NCI-H1694 (cell line): ENCODE measurements at places on chromosomes 7 and 10.

GRCh38 chr7:1669954-1670893, at the start of gene ELFN1:
TSS of gene ELFN1 (plus strand) at chr7:1670277. CDS start at chr7:1744597, 74,320 bp downstream.
- DNase-seq, result no peak

- peak; percentile 24 for DNase-seq
These were observed 1.7 kb downstream of the CACNA2D1 start for GRCh38 chr7:82441669-82442478.

DNA sequence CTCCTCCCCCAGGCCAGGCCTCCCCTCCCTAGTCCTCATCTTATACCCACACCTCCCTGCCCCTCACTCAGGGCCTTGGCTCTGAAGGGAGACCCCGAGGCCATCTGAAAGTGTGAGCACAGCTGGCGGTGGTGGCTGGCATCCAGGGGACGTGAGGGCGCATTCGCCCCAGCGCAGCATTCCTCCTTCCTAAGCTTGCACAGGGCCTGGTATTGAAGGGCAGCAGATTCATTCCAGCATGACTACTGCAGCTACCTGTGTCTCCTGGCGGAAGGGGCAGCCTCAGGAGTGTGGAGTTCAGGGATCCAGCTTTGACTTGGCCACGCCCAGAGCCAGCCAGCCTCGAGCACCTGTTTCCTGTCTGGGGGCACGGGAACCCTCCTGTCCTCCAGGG, 72.6 kb downstream of the PARP12 start:
- no peak for DNase-seq

DNA sequence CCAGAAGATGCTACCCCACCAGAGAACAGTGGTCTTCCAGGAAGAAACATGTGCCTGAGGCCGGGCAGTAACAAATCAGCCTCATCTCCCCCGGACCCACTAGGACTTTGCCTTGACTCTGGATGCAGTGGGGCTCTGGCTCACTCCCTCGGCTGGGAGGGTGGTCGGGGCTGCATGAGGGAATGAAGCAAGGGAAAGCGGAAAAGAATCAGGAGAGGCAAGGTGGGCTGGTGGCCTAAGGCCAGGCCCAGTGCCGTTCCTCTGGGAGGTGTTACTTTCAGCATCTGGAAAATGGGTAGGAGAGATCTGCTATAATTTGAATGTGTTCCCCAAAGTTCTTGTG, 51.8 kb downstream of the CLEC2L start:
- DNase-seq, result no peak

DNA sequence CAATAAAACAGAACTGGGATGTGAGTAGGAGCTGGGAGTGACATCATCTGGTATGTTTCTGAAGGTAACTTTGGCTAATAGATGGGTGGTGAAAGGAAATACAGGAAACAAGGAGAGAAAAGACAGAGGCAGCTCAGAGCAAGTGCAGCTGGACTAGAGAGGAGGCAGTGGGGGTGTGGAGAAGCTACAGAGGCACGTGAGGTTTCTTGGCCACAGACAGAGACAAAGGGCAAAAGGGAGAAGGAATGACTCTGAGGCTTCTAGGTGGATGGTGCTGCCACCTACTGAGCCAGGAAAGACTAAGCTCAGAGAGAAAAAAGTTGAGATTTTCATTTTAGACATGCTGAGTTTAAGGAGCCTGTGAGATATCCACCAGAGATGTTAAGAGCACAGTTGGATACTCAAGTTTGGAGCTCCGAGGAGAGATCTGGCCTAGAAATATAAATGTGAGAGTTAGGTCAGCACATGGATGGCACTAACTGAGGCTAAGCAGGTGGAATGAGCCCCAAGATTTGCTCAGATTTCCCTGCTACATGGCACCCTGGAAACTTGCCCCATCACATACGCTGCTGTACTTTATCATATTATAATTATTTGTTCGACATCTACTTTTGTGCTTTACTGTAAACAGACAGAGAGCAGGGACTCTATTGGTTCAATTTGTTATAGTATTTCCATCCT, 293.0 kb upstream of the IMMP2L start:
- peak; percentile 3 for DNase-seq

- no peak for DNase-seq
These were observed 248.7 kb downstream of the FZD1 start for GRCh38 chr7:91512958-91513357.

GRCh38 chr7:1352656-1353271, 106.5 kb downstream of the MICALL2 start:
- DNase-seq, result no peak

DNA sequence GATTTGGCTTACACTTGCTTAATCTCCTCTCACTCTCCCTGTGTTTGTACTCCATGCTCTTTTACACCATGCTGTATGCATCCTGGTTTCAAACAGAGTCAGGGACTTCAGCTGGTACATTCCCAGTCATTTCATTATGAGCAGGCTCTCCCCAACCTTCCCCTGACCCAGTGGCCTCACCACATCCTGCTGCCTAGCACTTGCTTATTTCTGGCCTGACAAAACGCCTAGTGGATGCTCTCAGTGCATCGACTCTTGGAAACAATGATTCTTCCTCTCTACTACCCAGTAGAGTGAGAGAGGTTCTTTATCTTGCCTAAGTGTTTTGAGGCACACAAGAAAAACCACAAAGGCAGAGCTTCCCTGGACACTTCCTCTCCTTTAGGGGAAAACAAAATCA, 63.4 kb downstream of the CAV1 start:
- no peak for DNase-seq

DNA sequence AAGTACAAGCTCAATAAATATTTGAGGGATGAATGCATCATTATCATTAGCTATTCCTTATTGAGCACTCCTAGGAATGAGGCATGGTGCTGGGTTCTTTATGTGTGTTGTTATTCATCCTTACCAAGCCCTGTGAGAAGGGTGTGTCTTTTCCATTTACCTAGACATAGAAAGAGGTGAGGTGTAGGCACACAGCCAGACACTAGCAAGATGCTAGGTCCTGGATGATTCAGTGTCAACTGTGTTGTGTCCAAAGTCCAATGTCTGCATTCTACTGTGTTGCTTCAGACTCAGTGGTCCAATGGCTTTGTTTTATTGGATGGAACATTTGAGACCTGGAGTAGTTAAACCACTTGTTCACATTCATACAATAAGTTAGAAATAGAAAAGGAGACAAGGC, 605.5 kb downstream of the LRMDA start:
- no peak for DNase-seq

DNA sequence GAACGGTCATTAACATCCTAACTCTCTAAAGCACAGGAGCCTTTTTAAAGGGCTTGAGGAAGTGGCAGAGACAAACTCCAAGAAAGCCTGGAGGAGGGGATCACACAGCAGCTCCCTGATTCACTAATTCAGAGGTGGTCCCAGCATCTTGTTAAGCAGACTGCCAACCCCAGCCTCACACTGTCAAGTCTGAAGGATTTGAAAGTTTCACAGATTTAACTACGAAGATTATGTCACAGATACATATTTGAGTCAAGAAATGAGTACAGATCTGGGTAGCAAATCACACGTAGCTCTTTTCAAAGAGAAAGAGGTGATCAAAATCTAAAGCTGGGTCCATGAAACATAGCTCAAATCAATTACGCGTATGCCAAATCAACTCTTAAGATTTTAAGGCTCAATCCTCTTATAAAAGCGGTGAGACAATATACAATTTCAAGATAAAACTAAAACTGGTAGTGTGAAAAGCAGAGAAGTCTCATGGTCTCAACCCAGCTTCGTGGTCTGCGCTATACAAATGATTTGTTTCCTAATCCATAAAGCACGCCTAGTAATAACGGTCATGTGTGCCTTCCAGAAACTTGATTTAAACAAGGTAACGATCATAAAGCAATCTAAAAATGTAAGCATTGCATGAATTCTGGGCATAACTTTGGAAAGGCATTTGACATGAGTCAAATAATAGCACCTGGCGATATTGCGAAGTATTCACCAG, 229.9 kb upstream of the MKLN1 start:
- DNase-seq, result no peak
